Liver (tissue), 10 donors: ENCODE measurements at places on chromosomes 6 and 20. TPM values are rescaled to one million over a fixed set of nuclear protein-coding genes. Genes with fewer than 3 reads are reported as not detected.

DNA sequence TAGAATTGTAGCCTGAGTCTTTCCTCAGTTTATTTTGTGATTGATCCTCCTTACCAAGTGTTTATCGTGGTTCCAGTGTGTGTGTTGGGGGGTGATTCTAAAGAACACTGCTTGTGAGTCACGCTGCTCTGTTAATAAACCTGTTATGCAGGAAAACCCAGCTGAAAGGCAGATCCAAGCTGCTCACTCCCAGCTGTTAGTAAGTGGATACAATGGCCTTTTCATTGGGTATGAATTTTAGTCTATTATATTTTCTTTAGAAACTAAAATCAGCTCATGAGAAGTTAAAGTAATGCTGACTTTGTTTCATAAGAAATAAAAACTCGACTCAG is 12.2 kb upstream of the DSTN start:
- H3K4me1 ChIP-seq = peaks cover 6% of the 10 kb centered on the region
- H3K27ac ChIP-seq = peak overlapping the region; percentile 2
- H3K27me3 ChIP-seq = no peaks in the 10 kb centered on the region
- H3K36me3 ChIP-seq = no peaks in the 10 kb centered on the region
- H3K4me3 ChIP-seq = no peak overlapping the region

DNA sequence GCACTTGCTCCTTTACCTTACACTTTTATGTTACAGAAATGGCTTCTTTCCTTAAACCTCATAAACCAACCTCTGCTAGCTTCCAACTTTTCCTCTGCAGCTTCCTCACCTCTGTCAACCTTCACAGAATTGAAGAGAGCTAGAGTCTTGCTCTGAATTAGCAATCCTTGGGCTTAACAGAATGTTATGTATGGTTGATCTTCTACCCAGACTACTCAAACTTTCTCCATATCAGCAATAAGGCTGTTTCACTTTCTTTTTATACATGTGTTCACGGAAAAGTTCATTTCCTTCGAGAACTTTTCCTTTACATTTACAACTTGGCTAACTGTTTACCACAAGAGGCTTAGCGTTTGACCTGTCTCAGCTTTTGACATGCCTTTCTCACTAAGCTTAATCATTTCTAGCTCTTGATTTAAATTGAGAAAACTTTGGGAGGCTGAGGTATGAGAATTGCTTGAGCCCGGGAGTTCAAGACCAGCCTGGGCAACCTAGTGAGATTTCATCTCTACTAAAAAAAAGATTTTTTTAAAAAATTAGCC is 207.3 kb downstream of the BMP7 start:
- H3K27me3 ChIP-seq = peaks cover 3% of the 10 kb centered on the region
- no peaks in the 10 kb centered on the region for H3K4me1 ChIP-seq
- H3K4me3 ChIP-seq = no peak overlapping the region
- no peaks in the 10 kb centered on the region for H3K36me3 ChIP-seq
- DNase-seq = no peak

DNA sequence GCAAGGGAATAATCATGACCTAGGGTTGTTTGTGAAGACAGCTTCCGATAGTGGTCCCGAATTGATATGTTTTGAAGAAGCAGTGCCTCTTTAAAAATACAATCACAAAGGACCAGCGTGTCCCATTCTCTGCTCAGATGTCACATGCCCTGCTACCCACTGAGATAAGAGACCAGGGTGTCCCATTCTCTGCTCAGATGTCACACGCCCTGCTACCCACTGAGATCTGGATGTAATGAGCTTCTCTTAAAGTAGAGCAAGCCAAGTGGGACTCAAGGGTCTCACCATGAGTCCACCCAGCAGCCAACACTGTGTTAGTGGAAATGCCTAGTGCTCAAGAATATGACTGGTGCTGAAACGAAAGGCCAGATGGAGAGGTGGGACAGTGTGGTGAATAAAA is 22.2 kb downstream of the RIN2 start:
- peaks cover 5% of the 10 kb centered on the region for H3K4me1 ChIP-seq
- no peak overlapping the region for H3K27ac ChIP-seq
- no peaks in the 10 kb centered on the region for H3K36me3 ChIP-seq
- no peak for DNase-seq

GRCh38 chr20:22752324-22752723 is 168.0 kb upstream of the FOXA2 start:
- H3K27me3 ChIP-seq = no peaks in the 10 kb centered on the region
- no peaks in the 10 kb centered on the region for H3K36me3 ChIP-seq
- H3K4me3 ChIP-seq = no peak overlapping the region
- H3K27ac ChIP-seq = no peak overlapping the region
- no peaks in the 10 kb centered on the region for H3K4me1 ChIP-seq

- no peaks in the 10 kb centered on the region for H3K4me1 ChIP-seq
- no peaks in the 10 kb centered on the region for H3K27me3 ChIP-seq
- no peak overlapping the region for H3K27ac ChIP-seq
- no peak overlapping the region for H3K4me3 ChIP-seq
- no peak for DNase-seq
Observed at GRCh38 chr6:134802426-134803058, 147.4 kb downstream of the ALDH8A1 start.

DNA sequence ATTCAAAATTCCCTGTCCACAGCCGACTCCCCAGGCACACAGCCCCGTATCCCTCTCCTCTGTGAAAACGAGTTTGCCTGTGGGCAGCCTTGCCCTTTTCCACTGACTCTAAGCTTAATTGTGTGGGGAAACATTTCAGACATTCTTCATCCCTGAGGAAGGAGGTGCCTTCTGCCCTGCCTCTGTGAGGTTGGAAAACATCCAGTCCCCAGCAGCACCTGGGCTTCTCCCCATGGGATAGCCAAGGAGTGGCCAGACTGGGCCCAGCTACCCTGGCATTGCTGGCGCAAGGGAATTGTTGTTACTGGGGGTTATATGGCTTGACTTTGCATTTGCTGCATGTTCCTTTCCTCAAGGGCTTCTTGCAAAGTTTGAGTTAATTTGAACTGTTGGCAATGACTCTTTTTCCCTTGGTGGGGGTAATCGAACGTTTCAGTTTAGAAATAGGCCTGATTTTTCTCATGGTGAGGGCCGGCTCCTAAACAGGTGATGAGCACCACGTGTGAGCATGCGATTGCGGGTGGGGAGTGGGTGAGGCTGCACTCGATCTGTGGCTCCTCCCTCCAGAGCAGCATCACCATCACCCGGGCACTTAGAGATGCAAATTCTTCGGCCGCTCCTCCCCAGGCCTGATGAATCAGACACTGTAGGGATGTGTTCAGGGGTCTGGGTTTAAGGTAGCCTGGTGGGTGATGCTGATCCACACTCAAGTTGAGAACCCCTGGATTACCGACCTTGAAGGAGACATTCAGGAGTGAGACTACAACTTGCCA is 29.9 kb downstream of the GABRR2 start:
- no peaks in the 10 kb centered on the region for H3K4me1 ChIP-seq
- no peak overlapping the region for H3K4me3 ChIP-seq
- no peak for DNase-seq
- H3K36me3 ChIP-seq = no peaks in the 10 kb centered on the region
- H3K27me3 ChIP-seq = no peaks in the 10 kb centered on the region

GRCh38 chr6:129641344-129641743 is 68.6 kb downstream of the ARHGAP18 start:
- H3K27me3 ChIP-seq = no peaks in the 10 kb centered on the region
- H3K4me1 ChIP-seq = no peaks in the 10 kb centered on the region
- H3K4me3 ChIP-seq = no peak overlapping the region
- DNase-seq = no peak

Gene RSPH4A
- 0.50 TPM for total RNA-seq

Gene HEY2
- total RNA-seq = 1.4 TPM

Gene PTCRA
- total RNA-seq = 1.1 TPM

Gene MRAP2
- 0.08 TPM for total RNA-seq

Gene MCCD1
- 0.56 TPM for total RNA-seq

Gene CST3
- total RNA-seq = 364 TPM

Gene EEF1A2
- total RNA-seq = 0.05 TPM

Gene KATNA1
- total RNA-seq = 8.3 TPM

Gene GDAP1L1
- total RNA-seq = not detected

Gene PRRT1
- 0.08 TPM for total RNA-seq
